ENCODE measurements at places on chromosomes 4 and X.
A peak's percentile ranks its signal among the peaks of the same experiment; 100 is the strongest.

DNA sequence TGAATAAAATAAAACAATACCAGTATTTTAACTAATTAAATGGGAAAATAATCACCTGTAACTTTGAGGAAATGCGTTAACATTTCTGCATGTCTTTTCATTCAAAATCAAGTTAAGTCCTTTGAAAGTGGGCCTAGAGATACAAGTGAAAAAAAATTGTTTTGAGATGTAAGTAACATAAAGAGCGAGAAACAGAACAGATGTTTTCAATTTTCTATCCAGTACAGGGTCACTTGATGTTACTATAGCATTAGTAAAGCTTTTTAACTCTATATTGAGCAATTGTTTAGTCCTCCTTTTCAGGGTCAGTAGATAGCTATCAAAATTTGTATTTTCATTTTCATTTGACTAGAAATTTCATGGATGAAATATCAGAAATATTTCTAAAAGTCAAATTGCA, 761.4 kb downstream of the CCSER1 start:
- DNase-seq: no peak

DNA sequence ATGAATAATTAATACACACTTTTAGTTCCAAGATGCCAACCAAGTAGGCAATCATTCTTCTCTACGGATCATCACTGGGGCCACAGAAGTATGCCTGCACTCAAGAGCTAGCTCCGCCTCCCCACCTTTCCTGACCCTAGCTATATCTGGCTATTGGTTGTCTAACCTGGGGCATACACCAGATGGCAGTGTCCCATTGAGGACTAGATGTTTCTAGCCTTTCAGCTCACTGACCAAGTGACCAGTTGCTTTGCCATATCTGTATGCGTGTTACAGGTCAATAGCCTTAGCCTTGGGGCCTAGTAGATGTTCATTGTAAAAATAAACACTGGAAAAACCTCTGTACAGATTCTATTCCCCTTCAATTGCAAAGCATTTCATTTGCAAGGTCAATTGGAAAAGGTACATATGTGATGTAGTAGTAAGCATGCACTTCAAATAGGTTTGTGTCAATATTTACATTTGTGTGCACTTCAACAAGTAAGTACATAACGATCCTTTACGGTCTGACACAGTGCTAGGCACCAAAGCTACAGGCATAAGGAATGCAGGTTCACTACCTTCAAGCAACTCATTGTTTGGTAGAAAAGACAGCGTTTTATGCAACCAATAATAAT, 521.7 kb downstream of the PPARGC1A start:
- DNase-seq: no peak

DNA sequence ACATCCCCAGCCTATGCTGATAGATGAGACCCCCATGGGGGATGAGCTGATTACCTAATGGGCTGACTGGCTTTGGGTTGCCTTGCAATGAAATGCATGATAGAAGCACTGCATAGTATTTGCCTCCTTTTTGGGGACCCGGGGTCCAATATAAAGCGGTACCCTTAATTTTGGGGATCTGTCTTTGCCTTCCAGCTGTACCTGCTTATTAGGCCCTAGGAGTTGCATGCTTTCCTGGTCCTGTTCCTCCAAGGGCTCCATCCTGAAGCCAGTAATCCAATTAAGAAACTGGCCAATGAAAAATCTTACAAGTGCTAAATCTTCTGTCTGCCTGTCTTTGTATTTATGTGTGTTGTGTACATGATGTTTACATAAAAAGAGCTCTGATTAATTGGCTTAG, 791.6 kb downstream of the TRIML1 start:
- DNase-seq: no peak

GRCh38 chrX:107699616-107700015, 71.3 kb downstream of the PRPS1 start:
- DNase-seq: no peak

- DNase-seq: no peak
Observed at GRCh38 chr4:165454426-165454825, 75.6 kb downstream of the CPE start.

GRCh38 chrX:46268412-46268811, 276.8 kb downstream of the ZNF674 start:
- no peak for DNase-seq

DNA sequence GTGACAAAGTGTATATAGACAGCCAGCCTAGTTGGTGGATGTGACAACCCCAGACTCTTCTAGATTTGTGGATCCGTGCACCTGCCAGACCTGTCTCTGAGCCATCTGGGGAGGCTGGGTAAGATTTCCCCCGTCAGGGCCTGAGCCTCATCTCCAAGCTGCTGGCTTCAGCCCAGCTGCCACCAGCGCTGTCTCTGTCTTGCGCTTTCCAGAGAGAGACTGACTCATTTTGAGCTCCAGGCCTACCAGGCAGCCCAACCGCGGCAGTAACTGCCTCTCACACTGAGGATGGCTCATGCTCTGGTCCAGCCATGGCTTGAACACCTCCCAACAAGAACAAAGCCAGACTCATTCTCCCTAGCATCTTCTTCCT, 26.4 kb downstream of the NOP14 start:
- DNase-seq: no peak

GRCh38 chr4:128249787-128250668, 37.6 kb downstream of the PGRMC2 start:
- no peak for DNase-seq

DNA sequence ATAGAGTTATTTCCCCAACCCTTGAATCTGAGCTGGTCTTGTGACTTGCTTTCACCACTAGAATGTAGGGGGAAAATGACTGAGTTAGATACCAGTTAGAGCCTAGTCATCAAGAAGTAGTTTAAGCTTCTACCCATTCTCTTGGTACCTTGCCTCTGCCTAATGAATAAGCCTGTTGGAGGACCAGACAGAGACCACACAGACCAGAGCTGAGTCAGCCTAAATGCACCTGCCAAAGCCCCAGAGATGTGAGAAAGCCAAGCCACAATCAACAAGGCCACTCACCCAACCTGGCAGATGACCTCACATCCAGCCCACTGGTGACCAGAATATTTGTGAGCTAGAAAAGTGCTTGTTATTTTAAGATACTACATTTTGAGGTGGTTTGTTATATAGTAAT, 85.2 kb upstream of the DCLK2 start:
- DNase-seq: no peak

- DNase-seq: no peak
Observed at GRCh38 chrX:135275973-135276372, 24.1 kb downstream of the ETDA start.

DNA sequence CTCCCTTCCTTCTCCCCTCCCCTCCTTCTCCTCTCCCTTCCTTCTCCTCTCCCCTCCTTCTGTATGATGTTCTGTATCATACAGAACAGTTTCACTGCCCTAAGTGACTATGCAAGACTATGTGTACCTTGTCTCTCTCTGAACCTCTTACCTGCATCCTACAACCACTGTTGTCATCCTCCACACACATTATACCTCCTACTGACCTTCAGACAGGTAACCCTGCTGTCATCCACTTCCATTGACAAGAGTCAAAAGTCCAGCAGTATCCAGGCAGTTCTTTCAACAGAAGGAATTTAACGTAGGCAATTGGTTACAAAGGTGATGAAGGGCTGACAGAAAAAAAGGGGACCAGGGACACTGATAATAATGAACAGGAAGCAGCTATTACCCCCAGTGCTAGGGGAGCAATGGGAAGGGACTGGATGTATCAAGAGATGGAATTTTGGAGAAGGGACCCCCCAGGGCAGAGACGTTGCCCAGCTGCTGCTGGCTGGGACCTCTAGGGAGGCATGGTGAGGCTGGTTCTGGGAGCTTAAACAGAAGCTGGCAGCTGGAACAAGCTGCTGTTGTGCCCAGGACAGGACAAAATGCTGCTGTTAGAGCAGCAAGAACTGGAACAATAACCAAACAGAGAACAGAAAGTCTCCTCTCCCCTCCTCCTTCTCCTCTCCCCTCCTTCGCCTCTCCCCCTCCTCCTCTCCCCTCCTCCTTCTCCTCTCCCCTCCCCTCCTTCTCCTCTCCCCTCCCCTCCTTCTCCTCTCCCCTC, 84.7 kb downstream of the DCTD start:
- DNase-seq: no peak

GRCh38 chr4:155877971-155878370, 11.9 kb upstream of the ASIC5 start:
- no peak for DNase-seq

GRCh38 chr4:87060957-87061356, 126.1 kb downstream of the AFF1 start:
- DNase-seq: peak; percentile 33

DNA sequence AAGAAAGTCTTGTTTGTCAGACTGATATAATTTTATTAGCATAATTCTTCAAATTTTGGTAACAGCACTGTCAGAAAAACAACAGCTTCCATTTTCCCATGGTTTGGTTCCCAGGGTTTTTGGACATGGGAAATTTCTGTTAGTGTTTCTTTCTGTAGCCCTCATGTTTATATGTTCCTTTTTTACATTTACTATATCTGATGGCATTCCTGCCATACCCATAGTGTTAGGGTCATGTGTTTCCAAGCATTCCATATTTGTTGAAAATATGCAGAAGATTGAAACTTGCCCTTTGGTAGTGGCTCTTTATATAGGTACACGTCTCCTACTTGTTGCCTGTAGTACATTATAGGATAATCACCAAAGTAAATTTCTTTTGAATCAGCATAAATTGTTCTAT, 65.8 kb downstream of the PDLIM5 start:
- DNase-seq: no peak

GRCh38 chr4:127284236-127284635, 348.5 kb upstream of the INTU start:
- no peak for DNase-seq

- no peak for DNase-seq
Observed at GRCh38 chrX:107755721-107756120, 19.9 kb downstream of the TSC22D3 start.

GRCh38 chrX:100913111-100913510, 15.6 kb downstream of the XKRX start:
- DNase-seq: no peak

DNA sequence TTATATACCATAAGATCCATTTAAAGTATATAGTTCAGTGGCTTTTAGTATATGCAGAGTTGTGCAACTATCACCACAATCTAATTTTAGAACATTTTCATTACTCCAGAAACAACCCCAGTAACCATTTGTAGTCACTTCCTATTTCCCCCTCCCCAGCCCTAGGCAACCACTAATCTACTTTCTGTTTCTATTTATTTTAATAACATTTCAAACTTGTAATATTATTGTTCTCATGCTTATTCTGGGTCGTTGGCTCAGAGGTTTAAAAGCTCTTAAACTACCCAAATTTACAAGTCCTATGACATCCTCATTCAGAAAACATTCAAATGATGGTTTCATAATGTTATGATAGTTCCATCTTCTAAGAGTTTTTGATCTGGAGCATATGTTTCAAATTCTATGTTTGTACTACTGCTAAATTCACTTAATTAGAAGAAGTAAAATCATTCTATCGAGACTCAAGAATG, 18.4 kb downstream of the XIAP start:
- DNase-seq: no peak

GRCh38 chr4:147479376-147479775, 1.5 kb upstream of the EDNRA start:
- DNase-seq: no peak

- no peak for DNase-seq
Observed at GRCh38 chr4:141652161-141652778, 15.9 kb downstream of the IL15 start.

DNA sequence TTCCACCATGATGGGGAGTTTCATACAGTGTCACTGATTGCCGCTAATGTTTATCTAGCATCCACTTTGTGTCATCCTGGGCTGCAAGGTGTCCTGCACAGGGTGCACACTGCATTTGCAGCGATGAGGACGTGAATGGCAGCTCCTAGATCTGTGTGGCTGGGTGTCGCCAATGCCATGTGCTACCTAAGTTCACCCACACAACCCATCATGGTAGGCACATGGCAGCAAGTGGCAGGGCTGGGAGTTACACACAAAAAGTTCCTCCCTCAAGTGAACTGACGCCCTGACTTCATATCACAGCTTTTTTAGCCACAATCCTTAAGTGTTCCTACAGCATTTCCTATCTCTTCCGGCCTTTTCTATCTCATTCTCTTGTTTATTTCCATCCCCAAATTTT, 45.9 kb upstream of the SPRY1 start:
- no peak for DNase-seq

- DNase-seq: no peak
Observed at GRCh38 chrX:63656871-63657580, 128.0 kb downstream of the ARHGEF9 start.

DNA sequence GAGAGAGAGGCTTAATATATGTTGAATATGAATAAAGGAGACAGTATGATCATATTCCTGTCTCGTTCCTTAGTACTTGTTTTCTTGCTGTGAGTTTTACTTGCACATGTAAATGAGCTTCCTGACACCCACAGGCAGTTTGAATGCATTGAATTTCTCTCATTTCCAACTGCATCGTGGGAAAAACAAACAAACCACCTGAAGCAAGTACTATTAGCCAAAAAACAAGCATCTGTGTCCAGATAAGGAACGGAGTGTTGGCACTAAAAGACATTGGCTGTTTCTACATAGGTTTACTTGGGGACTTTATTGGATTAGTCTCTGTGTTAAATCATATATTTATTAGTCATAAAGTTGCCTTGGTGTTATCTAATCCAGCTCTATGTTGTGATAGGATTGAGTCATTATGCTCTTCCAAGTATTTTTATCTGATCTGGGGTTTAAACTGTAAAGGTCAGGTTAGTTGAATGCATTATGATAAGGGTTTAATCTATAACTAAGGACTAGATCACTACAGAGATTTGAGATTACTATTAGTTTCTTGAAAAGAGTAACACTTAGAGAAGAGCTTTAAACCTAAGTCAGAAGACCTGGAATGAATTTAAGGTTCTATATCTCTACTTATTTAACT, 339.0 kb upstream of the SPANXN4 start:
- DNase-seq: no peak

DNA sequence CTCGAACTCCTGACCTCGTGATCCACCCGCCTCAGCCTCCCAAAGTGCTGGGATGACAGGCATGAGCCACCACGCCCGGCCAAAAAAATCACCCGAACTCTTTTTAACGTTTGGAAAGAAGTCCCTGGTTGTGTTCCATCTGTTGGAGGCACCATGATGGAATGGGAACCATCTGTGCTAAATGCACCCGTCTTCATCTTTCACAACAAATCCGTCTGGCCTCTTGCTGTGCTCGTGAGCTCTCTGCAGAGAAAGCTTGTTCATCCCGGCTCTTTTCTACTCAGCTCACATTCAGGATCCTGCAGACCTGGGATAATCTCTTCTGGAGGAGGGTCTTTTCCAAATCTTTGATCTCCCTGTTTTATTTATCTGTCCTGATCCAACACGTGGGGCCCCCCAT, 188.8 kb downstream of the CRLF2 start:
- no peak for DNase-seq

GRCh38 chrX:30875957-30876356, 13.1 kb downstream of the TAB3 start:
- no peak for DNase-seq
